ENCODE measurements at places on chromosomes 1 and 21.

GRCh38 chr1:45490121-45490625, 790 bp downstream of the TESK2 start:
- no peak for DNase-seq

- DNase-seq: no peak
These were observed 23.0 kb upstream of the SPSB1 start for GRCh38 chr1:9269721-9270120.

DNA sequence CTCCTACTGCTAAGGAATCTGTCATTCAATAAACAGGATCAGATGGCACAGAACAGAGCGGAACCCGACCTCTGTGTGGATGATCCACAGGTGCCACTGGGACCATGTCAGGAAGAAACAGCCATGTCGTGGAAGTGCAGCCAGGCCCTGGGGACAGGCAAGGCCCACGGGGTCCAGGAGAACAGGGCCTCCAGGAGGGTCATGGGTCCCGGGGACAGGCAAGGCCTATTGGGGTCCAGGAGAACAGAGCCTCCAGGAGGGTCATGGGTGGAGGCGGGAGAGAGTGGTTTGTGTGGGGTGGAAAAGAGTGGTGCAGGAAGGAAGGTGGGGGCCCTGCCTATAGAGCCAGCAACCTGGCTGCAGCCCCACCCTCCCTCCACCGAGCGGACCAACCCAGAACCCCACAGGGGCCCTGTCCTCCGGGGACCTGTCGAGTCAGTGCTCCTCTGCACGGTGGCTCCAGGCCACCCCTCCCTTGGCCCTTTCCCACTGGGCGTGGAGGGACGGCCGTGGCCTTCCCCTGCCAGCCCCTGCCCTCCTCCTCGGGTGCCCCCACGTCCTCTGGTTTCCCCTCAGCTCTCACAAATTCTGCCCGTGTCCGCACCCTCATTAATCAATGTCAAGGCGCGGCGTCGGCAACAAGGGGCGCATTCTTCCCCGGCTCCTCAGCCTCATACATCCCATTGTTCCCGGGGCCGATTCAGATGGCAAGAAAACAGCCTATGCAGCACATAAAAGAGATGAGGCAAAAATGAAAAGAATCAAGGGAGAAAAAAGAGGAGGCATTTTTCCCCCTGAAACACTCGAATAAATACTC, 146.4 kb downstream of the PRDM16 start:
- no peak for DNase-seq

DNA sequence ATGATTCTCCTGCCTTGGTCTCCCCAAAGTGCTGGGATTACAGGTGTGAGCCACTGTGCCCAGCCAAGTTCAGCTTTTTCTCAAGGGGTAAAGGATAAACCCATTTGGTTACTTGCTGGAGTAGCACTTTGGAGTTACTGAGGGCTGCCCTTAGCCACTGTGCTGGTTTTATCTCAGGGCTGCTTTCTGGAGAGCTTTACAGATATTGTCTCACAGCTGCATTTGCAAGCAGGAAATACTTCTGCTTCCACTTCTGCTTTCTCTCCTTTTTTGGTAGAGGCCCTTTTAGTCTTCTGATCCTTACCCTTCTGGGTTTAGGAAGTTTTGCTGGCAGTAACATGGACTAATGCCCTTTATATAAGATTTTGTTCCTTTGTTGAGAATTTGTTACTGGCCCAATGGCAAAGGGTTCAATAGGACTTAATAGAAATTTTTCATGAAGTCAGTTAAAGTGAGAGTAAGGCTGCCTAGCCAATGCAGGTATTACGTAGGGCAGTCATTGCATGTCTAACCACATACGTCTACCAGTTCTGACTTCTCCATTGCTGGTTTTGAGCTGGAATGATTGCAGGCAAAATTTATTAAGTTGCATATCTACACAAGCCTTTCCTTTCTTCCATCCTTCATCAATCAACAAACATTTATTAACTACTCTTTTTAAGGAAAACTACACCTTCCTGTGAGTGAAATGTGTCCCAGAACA, 24.4 kb downstream of the CAP1 start:
- no peak for DNase-seq

- DNase-seq: no peak
These were observed 52.5 kb upstream of the RGS2 start for GRCh38 chr1:192756314-192756713.

GRCh38 chr1:209850342-209850979, 22.7 kb downstream of the UTP25 start:
- no peak for DNase-seq

GRCh38 chr1:162389021-162389818, 7.7 kb downstream of the C1orf226 start:
- no peak for DNase-seq

DNA sequence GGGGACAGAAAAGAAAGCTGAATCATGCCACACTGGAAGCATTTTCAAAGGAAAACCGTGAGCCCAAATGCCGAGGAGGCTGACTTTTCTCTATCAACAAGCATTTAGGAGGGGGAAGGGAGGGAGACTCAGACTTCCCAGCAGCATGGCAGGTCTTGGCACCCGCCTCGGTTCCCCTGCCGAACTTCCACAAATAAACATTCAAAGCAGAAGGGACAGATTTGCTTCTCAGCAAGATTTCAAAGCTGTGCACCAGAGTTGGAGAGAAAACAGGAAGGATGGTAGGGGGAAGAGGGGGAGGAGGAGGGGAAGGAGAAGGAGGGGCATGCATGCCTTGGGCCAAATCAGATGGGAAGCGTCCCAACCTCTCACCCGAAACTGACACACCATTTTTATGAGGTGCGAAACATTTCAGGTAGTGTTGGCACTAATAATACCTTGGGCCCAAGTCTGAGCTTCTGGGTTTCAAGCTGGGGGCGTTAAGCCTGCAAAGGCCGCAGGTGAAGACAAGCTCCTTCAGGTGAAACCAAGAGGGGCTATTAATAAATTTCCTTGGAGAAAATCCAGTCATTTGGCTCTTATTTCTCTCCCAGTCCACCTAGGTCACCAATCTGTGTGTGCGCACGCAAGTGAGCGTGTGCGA, 26.4 kb downstream of the ABCA4 start:
- no peak for DNase-seq

- no peak for DNase-seq
These were observed 71.2 kb downstream of the CASZ1 start for GRCh38 chr1:10724948-10725847.

DNA sequence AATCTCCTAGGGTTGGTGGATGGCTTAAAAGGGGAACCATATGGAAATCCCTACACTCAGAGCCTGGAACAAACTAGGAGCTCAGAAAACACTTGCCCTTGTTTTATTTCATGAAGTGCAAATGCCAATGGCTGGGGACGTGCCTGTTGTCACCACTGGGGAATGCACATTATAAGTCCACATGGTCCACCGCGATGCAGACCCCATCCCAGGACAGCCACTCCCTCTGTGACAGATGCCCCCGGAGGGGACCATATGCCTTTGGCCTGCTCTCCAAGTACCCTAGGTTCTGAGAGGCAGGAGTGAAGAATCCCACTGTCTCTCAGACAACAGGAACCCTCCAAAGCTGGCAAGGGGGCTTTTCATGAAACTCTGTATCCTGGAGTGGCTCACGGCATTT, 42.3 kb downstream of the LRP8 start:
- no peak for DNase-seq

DNA sequence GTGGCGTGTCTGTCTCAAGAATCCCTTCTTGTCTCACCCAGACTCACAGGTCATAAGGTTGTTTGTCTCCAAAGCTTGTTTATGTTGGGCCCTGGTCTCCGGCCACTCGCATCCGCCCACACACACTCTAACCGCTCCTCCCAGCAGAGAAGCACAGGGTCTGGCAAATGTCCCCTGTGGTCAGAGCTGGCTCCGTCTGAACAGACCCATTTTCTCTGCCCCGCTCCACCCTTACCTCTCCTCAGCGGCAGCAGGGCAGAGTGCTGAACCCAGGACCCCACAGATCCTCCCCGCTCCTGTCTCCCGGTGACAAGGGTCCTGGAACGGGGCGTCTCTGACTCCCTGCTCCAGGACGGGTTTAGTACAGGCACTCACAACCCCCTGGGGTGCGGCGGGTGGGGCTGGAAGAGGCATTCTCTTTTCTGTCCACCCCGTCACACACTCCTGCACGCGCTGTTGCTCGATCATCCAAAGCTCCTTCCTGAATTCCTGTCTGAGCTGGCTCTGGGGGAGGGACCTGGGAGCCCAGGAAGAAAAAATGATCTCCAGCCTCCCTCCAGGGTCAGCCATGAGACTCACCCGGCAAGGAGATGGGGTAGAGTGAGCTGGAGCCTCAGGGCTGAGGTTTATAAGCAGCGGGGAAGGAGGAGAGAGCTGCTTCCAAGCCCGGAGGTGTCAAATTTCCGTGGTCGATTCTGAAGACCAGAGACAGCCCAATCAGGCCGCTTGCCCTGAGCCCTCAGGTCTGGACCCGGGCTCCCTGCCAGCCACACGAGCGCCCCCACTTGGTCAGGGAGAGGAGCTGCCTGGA, at the start of gene S100A13:
S100A13 (minus strand) TSS at position 602 of the 811 bp plus-strand sequence. CDS start 1,033 bp downstream, outside the sequence.
- no peak for DNase-seq

DNA sequence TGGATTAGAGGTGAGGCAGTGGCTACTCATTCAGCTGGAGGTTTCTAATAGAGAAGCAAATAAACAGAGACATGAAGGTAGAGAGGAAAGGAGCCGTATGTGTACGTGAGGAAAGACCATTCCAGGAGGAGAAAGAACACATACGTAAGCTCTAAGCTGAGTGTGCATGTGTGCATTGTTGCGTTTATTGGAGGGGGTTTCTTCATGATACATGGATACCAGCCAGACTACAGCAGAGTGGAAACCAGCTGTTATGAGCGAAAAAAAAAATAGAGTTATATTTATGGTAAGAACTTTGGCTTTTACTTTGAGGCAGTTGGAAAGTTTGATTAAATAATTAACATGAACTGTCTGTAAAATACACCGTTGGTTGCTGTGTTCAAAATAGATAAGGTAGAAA, 173.4 kb upstream of the RGS18 start:
- no peak for DNase-seq

DNA sequence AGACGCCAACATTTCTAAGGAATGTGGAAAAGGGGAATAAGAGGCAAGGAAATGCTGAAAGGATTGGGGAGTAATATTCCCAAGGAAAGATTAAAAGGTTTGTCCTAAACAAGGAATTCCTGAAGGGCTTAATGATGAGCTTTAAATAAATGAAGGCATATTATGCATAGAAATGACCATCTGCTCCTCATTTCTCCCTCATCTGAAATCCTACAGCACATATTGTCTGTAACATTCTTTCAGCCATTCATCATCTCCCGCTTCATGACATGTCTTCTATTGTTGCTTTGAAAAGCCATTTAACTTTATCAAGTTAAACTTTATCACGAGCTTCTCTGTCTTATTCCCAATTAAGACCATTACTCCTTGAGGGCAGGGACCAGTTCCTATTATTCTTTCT, 608.7 kb upstream of the PLXNA2 start:
- DNase-seq: no peak

DNA sequence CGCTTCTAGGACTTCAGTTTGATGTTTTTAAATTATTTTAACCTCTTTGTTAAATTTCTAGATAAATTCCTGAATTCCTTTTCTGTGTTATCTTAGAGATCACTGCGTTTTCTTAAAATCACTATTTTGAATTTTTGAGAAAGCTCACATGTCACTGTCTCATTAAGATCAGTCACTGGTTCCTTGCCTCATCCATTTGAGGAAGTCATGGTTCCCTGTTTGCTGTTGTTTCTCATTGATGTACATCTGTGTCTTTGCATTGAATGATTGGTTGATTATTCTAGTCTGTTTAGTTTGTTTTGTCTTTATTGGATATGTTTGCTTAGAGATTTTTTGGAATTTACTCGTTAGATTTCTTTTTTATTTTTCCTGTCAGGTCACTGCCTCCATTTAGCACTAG, 50.1 kb downstream of the CRP start:
- no peak for DNase-seq

GRCh38 chr21:18058731-18059398, 185.8 kb upstream of the CHODL start:
- no peak for DNase-seq

GRCh38 chr1:161200421-161200991, 1.7 kb upstream of the ADAMTS4 start:
- DNase-seq: no peak

DNA sequence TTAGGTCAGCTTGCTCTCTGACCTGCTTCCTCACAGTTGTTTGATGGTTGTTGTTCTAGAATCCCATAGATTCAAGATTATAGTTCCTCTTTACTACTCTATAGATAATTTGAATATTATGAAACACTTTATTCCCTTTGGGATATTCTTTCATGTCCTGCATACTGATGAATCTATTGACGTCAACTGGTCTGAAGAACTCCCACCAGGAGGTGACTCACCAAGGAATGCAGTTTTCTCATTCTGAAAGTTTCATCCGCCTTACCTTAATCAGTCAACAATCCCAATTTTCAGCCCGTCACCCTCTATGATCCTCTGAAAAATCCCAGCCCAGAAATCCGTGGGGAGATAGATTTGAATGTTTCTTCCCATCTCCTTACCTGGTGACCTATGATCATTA, 834.1 kb upstream of the PRMT6 start:
- no peak for DNase-seq

DNA sequence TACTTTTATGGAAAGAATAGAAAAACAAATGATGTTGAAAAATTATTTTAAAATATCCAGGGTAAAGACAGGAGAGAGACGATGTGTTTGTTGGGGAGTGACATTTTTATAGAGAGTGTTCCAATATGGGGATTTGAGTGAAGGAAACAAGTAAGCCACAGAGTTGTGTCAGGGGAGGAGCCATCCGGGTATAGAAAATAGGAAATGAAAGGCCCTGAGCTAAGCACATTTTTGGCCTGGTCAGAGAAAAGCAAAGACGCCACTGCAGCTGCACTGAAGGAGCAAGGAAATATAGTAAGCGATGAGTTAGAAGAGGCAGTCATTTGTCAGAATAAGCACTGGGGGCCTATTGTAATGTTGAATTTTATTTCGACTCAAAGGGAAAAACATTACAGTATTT, 107.3 kb upstream of the ADGRL4 start:
- no peak for DNase-seq

DNA sequence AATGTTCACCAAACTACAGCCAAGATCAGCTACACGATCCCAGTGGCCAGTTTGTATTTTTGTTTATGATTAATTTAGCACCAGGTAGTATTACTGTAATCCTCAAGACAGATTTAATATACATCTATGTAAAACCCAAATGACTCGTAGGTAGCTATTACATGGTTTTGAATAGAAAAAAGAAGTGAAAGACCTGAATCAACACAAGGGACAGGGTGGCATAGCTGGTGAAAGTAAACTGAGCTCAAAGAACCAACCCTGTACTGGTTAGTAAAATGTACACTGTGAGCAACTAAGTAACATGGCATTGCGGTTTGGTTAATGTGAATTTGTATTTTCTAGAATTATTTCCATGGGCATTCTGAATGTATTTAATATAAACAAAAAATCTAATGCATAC, 8.8 kb downstream of the GPATCH2 start:
- DNase-seq: no peak

DNA sequence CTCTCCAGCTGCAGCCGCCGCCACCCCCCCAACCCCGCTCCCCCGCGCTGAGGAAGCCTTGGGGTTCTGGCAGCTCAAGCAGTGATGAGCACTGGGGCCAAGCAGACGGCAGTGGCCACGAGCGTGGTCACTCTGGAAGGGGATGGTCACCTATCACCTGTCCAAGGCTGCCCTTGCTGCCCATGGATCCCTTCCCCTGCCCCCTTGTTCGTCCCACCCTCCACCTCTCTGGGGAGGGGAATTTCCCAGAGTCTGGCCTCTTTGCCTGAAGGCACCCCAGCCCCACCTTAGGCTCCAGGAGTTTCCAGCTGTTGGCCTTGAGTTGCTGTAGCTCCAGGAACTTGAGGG, 7.2 kb upstream of the SMIM12 start:
- DNase-seq: no peak

Data from activated CD8-positive, alpha-beta memory T cell treated with anti-CD3 and anti-CD28 coated beads for 48 hours (primary cell).